ENCODE measurements at places on chromosomes 2 and 18.
A peak's percentile ranks its signal among the peaks of the same experiment; 100 is the strongest.

GRCh38 chr18:44518666-44519065 lies 162.0 kb upstream of the SETBP1 start:
- DNase-seq: no peak

GRCh38 chr2:67159929-67160328 lies 237.2 kb upstream of the ETAA1 start:
- no peak for DNase-seq

DNA sequence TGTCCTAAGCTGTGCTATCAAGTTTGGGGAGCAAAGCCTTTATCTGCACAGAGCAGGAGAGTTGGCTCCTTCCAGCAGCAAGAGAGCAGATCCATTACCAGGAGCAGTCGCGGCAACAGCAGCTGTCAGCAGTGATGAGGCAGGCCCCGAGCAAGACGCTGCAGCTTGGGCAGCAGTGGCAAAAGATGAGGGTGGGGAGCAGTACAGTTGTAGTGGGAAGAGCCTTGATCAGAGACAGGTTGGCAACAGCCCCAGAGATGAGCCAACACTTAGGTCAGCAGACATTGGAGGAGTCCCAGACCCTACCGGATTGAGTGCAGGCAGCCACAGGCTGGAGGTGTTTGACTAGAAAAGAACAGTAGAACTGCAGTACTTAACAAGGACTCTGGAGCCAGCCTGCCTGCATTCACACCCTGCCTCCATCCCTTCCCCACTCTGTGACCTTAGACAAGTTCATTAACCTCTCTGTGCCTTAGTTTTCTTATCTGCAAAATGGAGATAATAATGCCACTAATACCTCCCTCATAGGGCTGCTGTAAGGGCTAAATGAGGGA lies 117.1 kb upstream of the SERTAD2 start:
- DNase-seq: peak; percentile 88

DNA sequence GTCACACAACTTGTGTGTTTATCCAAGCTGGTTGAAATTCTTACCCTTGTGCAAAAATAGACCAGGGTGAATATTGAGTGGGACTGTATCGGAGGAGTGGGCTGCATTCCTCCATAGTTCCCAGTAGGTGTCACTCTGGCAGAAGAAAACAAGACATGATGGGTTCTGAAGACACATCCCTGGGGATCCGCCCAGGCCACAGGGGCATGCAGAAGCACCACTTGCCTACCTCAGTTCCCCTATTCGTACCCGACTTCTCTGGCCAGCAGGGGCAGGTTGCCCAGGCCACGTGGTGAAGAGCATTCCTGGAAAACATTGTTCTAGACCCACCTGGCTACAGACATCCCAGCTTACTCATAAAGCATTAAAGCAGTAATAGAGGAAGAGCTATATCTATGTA lies 168.2 kb downstream of the FAM210A start:
- DNase-seq: peak; percentile 63

DNA sequence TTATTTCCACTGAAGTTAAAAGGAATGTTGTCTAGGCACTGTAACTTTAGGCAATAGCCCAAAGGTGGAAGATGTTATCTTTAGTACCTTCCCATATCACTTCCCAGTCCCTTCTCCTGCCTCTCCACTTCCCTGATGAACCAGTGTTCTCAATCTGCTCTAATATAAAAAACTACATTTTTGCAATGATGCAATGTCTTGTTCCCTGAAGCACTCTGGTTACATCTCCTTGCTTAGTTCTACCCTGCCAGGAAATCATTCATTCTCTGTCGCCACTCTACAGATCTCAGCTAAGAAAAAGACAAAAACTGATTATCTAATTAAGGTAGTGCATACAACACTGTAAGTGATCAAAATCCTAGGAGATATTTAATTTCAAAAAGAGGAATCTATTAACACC lies 71.3 kb downstream of the BAZ2B start:
- no peak for DNase-seq

GRCh38 chr2:65292461-65293011 lies 64.9 kb downstream of the ACTR2 start:
- DNase-seq: no peak

DNA sequence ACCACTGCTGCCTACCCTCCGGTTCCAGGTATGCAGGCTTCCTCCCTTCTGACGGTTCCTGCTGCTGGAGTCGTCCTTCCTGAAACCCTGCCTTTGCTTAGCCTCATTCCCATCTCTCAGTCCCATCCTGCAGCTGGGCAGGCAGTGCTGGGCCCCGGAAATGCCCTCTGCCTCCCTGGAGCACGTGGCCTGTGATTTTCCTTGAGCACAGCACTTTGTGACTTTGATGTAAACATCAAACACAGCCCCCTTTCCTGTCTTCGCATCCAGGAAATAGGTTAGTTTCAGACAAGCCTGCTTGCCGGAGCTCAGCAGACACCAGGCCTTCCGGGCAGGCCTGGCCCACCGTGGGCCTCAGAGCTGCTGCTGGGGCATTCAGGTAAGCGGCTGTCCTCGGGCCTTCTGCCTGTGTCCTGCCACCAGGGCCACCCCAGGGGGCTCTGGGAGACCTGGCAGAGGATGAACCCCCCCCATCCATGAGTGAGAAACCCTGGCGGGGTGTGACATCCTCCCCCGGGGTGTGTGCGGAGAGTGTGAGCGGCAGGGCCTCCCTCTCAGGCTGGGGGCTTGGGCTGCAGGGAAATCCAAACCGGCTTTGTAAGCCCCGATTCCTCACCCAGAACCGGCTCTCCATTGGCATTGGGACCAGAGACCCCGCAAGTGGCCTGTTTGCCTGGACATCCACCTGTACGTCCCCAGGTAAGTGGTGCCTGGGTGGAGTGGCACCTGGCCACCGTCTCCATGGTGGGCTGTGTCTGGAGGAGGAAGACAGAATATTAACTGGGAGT lies at the start of gene ZAP70:
ZAP70 (plus strand) TSS at position 281 of the 788 bp plus-strand sequence. CDS start 10,461 bp downstream, outside the sequence.
- no peak for DNase-seq

- no peak for DNase-seq
These were observed 20.5 kb downstream of the NIFK start for GRCh38 chr2:121716126-121716525.

- no peak for DNase-seq
These were observed 64.0 kb downstream of the CCNT2 start for GRCh38 chr2:134982603-134983002.

- no peak for DNase-seq
These were observed 121.4 kb upstream of the MGAT5 start for GRCh38 chr2:134132490-134132857.

DNA sequence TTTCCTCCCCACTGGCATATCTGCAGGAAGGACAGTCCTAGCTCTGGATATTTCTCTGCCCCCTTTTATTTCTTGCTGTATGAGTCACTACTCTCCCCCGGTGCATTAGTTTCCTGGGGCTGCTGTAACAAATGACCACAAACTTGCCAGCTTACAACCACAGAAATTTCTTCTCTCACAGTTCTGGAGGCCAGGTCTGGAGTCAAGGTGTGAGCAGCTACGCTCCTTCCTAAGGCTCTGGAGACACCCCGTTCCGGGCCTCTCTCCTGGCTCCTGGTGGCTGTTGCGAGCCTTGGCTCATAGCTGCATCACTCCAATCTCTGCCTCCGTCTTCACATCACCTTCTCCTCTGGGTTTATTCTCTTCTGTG lies 34.1 kb downstream of the PTPRM start:
- DNase-seq: no peak

GRCh38 chr18:67217551-67218166 lies 298.9 kb downstream of the DSEL start:
- peak; percentile 53 for DNase-seq

DNA sequence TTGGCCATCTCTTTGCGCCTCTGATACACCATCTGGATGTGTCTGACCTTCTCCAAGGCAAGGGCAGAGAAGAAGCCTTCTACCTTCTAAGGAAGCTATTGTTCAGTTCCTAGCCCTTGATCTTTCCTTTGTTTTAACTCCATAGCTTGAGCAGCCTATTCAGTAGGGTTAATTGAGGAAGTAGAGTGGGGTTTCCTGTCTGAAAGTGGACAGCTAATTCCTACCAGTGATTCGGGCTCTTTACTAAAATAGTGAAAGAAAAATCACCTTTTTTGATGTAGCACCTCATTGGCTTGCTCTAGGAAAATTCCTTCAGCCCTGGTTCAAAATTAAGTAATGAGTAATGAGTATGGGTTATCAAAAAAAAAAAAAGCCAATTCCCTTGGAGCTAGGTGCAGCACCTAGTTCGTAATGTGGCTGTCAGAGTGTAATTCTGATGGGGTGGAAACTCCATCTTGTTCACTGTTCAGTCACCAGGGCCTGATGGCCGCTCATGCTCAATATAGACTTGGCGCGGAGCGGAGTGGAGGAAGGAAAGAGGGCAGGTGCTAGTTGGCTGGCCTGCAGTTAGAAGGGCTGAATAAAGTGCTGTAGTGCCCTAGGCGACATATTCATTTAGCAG lies 2.9 kb upstream of the MGAT5 start:
- no peak for DNase-seq

- DNase-seq: no peak
These were observed 270.6 kb upstream of the RGPD4 start for GRCh38 chr2:107556038-107556627.

GRCh38 chr2:78861546-78861945 lies 164.0 kb upstream of the REG3G start:
- DNase-seq: no peak

DNA sequence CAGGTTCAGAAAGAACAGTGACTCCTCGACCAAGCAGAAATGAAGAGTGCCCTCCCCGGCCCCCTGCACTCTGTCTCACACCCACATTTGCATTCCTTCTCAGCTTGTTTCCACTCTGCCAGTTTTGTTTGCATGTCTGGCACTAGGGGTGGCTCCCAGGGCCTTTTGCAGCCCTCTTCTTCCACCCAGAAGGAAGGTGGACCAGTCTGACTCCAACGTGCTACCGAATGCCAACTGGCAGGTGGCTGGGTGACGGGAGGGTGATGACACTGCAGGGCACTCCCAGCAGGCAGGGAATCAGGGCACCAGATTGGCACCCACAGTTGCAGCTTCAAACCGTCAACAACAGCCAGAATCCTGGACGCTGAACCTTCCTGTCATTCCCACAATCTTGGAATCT lies 371.1 kb downstream of the TXNL1 start:
- no peak for DNase-seq

- DNase-seq: peak; percentile 51
These were observed 852 bp downstream of the POLI start for GRCh38 chr18:54269893-54270844.
